Stimulated activated naive CD4-positive, alpha-beta T cell treated with Interleukin-2 at 50 U/mL for 16 hours (primary cell): ENCODE measurements at places on chromosomes 11 and 22.

DNA sequence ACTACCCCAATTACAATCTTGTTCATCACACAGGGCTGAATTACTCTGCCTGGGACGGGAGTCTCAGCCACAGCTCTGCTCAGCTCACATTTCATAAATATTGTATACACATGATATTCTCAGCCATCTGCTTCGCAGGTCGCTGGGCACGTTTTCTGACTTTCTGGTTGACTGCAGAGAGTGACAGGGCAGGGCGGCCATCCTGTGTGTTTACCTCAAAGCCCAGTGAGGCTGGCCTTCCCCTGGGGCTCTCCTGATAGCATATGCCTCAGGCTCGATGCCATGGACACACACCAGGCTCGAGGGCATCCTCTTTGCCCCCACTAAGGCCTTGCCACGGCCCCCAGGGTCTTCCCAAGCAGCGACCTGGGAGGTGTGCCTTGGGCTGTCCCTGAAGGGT, 345.0 kb downstream of the CADM1 start:
- DNase-seq: no peak

DNA sequence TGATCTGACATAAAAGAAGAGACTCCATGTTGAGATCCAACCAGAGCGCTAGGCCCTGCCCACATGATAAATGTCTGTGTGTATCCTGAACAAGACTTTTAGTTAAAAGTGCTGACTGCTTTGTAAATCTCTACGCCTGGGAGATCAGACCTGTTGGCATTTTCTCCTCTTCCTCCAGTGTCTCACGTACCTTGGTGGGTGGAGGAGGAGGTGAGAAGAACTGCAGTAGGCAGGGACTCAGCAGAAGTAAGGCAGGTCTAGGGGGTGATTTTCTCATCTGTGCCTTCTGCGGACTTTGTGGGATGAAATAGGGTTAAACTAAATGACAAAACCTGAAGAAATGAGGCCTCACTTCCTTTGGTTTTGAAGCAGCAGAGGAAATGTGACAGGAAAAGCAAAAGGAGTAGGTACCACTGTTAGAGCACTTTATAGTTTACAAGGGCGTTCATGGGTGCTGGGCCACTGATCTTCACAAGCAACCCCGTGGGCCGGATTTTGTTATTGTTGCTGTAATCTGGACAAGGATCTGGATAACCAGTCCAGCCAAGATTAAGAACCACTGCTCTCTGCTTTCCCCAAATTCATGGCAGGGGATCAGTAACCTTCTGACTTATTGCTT, 36.7 kb upstream of the PLET1 start:
- DNase-seq: no peak

DNA sequence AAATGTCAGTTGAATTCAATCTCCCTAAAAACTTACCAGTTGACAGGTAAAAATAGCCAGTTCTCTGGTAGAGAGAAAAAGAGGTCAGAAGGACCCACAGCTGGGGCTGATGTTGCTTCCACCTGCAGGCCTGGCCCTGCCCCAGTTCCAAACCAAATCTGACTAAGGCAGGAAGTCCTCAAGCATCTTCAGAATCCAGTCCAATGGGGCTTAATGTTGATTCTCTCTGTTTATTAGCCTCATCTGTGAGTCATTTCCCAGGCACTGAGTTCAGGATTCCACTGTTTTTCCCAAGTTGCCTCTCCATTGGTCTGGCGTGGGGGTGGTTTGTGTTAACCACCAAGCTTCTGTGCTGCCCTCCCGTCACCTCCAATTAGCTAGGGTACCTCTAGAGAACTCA, 601.8 kb downstream of the INSC start:
- DNase-seq: no peak

DNA sequence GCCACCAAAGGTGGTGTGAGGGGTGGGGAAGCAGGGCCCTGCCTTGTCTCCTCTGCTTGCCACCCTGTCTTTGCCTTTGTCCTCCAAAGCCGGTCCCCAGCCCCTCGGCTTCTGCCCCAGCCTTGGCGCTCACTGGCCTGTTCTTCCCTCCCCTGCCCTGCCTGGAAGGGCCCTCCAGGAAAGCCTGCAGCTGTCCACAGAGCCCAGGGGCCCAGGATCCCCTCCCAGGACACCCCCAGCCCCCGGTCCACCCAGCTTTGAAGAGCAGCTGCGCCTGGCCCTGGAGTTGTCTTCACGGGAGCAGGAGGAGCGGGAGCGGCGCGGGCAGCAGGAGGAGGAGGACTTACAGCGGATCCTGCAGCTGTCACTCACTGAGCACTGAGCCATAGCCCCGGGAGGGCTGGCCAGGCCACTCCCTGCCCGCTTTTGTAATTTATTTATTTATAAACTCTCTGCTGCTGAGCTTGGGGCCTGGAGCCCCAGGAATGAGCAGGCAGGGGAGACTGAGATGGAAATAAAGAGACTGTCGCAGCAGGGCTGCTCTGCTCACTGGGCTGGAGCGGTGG, 1.3 kb upstream of the SSH3 start:
- no peak for DNase-seq
